ENCODE measurements at places on chromosomes 6 and 20.

- no peak for DNase-seq
Measured at GRCh38 chr20:57031867-57032355, 234.5 kb downstream of the BMP7 start.

DNA sequence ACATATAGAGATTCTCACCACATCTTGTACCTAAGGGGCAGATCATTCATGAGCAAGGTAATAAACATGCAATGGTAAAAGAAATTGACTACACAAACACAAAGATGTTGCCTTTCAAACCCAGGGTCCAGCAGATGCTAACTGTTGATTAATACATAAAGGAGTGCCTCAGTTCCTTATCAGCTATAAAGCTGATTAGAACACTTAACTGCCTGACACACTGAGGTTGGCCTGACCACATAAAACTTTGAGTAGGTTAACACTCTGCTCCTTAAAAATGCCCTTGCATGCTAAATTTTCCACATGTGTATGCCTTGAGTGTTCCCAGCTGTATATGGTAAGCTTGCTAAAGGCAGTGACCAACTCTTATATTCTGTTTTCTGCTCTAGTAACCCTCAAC is 14.9 kb downstream of the CRISP2 start:
- DNase-seq: no peak

DNA sequence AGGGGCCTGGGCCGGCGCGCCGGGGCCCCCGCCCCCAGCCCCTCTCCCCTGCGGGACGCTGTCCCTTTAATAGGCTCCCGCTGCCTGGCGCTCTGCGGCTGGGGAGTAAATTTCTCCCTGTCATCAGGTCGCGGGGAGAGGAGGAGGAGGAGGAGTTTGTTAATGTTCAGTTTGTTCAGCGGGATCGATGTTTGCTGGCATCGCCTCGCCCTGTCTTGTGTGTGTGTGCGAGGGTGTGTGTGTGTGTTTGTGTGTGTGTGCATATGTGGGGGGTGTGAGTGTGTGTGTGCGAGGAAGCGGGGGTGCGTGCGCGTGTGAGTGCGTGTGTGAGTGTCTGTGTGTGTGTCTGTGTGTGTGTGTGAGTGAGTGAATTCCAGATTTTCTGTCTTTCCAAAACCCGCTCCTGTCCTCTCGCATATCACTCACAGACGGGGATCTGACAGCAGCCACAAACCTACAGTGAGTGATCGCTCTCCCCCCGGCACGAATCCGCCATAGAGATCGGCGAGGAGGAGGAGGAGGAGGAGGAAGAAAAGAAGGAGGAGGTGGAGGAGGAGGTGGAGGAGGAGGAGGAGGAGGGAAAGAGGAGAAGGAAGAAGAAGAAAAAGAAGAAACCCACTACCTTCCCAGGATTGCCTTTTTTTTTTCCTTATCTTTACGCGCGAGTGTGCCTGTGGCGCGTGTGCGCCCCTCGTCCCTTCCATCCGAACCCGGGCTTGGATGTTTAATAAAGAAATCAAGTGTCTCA is at the start of gene TSHZ2:
Gene TSHZ2 (plus strand): TSS at position 169 of the 748 bp plus-strand sequence. CDS start 936 bp downstream, outside the sequence.
- DNase-seq: no peak

DNA sequence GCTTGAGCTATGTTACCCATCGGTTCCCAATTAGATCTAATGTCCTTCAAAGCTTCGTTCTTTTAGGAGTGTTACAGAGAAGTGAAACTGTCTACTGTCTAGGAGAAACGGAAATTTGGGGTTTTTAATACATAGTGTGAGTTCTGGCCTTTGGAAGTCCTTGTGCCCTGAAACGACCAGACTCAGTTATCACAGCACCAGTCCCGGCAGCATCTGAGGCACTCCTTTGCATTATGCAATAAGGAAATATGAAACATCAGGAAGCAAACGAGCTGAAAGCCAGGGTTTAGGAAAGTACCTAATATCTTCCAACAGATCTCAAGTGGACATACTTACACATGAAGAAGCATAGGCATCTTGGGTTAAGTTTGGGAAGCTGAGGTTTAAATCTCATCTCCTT is 61.8 kb upstream of the ADGRF1 start:
- DNase-seq: no peak

- DNase-seq: peak; percentile 28
Measured at GRCh38 chr20:31869942-31870725, at the start of the genes DUSP15 and TTLL9. Gene DUSP15, minus strand, starts transcription at chr20:31870527. Its CDS starts 190 bp downstream, at chr20:31870337. Gene TTLL9, plus strand, starts transcription at chr20:31870634. Its CDS starts 493 bp downstream, at chr20:31871127.

GRCh38 chr6:114164207-114164606 is 178.6 kb downstream of the HS3ST5 start:
- no peak for DNase-seq

- DNase-seq: no peak
Measured at GRCh38 chr6:23591761-23592160, 534.3 kb upstream of the NRSN1 start.

DNA sequence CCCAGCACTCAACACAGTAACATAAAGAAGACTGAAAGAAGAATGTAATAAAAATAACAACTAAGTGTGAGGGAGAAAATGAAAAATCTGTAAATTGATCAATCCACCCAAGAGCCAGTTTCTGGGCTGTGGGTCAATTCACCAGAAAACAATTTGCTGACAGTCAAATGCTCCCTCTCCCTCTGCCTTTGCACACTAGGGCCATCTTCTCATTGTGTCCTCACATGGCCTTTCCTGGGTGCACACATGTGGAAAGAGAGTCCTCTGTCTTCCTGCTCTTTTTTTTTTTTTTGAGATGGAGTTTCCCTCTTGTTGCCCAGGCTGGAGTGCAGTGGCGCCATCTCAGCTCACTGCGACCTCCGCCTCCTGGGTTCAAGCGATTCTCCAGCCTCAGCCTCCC is 53.9 kb upstream of the PRND start:
- no peak for DNase-seq

DNA sequence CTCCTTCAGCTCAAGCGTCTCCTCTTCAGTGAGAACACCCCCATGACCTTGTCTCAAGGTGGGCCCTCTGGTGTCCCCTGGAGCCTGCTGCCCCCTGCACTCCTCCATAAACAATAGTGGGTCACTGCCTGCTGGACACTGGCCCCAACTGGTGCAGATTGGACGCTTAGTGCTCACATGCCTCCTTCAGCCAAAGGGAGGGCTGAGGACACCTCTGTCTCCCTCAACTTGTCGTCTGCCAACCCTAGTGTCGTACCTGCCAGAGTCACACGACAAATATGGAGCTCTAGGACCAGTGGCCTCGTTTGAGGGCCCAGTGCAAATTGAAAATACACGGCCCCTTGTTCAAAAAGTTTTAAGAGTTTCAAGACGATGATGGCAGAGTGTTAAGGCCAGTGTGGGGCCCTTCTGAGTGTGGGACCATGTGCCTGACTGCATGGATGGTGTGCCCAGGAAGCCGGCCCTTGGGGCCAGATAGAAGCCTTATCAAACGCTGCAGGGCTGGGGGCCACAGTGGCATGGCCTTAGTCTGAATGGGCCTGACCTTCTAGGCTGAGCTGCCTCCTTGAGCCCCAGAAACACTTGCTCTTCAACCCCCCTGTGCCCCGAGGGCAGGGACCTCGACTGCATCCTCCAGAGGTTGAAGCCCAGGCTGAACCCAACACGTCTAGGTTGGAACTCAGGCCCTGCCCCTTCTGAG is 20.1 kb downstream of the APCDD1L start:
- no peak for DNase-seq

GRCh38 chr6:160766989-160767646 is 65.1 kb downstream of the PLG start:
- peak; percentile 30 for DNase-seq

Data from anterior cingulate cortex (tissue), 58 donors.